Endothelial cell (in vitro differentiated cells): ENCODE measurements at places on chromosomes 5 and 9. TPM values are rescaled to one million over a fixed set of nuclear protein-coding genes. Genes with fewer than 3 reads are reported as not detected.
A peak's percentile ranks its signal among the peaks of the same experiment; 100 is the strongest.

KIAA1958 gene
- total RNA-seq = 15.1 TPM

GRCh38 chr9:112884721-112885120, 6.0 kb downstream of the SLC46A2 start:
- no peak for DNase-seq

DNA sequence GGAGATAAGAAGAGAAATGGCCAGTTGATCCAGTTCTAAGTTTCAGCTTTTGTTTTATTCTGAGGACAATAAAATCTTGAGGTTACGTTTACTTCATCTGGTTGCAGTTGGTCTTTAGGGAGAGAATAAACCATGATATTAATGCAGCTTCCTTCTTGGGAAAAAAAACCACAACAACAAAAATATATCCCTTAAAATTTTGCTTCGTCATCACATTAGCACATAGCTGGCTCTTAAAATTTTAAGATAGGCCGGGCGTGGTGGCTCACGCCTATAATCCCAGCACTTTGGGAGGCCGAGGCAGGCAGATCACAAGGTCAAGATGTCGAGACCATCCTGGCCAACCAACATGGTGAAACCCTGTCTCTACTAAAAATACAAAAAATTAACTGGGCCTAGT, 86.4 kb downstream of the EQTN start:
- no peak for DNase-seq

DNA sequence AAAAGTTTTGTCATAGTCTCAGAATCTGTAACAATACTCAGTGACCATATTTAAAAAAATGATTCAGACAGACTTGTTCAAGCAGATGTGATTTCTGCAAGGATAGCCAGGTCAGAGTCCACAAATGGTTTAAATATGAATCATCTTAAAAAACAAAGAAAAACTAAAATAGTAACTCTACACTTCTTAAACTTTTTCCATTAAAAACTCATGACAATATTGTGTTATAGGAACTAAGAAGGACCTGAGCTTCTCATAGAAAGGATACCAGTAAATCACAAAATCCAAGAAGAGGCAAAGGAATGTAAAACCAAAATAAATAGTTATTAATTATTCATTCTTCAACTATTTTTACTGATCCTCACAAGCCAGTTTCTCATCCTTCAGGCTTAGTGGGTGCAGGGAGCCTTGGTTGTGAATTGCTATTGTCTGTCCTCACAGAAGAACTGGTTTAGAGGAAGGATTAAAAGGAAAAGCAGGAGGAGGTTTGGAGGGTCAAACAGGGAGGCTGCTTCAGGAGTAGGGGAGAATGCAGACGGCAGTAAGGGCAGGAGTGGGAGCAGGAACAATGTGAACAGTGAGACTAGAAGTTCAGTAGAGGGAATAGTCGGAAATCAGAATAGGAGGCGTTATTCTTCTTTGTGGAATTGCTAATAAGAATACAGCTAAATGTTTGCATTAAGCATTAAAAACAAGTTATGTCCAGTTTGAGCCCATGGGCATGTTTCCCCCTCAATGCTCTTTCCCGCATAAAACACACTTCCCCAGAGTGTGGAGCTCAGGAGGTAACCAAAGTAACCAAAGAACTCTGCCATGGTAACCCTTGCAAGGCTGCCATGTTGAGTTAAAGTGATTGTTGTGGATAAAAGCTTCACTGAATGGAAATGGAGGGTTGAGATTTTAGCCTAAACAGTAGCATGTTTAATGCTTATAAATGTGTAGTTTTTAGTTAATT, 110.7 kb downstream of the CCDC192 start:
- no peak for DNase-seq

DNA sequence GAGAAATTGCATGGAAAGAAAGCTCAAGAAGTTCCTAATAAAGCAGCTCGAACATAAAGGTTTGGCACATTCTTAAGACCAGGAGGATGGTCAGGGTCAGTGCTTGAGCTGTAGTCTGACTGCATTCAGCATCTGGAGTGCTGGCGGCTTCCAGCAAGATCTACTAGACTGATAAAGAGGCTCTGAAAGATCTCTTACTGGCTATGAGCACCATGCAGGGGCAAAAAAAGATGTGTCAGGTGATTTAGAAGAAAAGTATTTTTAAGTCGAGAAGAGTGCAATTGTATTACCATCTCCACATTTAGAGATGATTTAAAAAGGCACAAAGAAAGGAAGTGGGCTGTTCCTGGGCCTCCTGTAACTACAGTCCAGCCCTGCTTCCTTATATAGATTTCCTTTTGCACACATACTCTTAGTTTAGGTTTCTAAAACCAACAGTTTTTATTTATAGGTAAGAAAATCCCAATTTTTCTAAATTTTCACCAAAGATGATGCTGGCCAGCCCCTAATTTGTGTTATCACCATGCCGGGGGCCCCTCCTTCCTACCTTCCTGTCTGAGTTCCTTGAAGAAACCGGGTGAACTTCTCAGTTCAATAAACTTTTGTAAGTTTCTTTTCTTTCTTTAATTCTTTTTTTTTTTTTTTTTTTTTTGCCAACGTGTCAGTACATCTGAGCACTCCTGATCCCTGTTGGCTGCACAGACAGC, 65.9 kb upstream of the PLPP1 start:
- peak; percentile 17 for DNase-seq

GRCh38 chr5:8561854-8562253, 692.9 kb downstream of the MTRR start:
- DNase-seq = no peak
